ENCODE measurements at places on chromosomes 5 and 9. TPM values are rescaled to one million over a fixed set of nuclear protein-coding genes. Genes with fewer than 3 reads are reported as not detected.

Gene LCN1
- total RNA-seq: not detected

Gene HAVCR1
- not detected for total RNA-seq

Gene CCDC183
- 0.37 TPM for total RNA-seq

Gene SPATA24
- total RNA-seq: 7.9 TPM

GRCh38 chr5:39758426-39758825 is 333.6 kb upstream of the DAB2 start:
- H3K36me3 ChIP-seq: no peaks in the 10 kb centered on the region
- DNase-seq: no peak
- H3K27ac ChIP-seq: no peak overlapping the region
- no peaks in the 10 kb centered on the region for H3K27me3 ChIP-seq
- H3K4me3 ChIP-seq: no peak overlapping the region

DNA sequence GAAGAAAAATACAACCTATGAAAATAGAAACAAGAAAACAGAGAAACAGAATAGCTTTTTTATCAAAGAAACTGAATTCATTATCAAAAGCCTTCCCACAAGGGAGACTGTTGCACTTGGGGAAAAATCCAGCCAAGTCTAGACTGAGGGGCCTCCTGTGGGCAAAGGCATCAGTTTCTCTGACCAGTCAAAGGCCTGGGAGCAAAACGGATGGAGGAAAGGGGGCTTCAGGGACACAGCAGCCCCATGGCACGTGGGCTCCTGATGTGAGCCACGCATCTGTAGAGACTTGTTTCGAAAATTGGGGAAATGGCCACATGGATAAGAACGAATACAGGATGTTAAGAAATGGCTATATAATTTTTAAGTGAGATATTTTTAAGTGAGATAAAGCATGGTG is 21.1 kb downstream of the ZDHHC11B start:
- no peaks in the 10 kb centered on the region for H3K4me1 ChIP-seq
- no peak overlapping the region for H3K4me3 ChIP-seq
- no peaks in the 10 kb centered on the region for H3K36me3 ChIP-seq
- no peak for DNase-seq
- no peak overlapping the region for H3K27ac ChIP-seq
- H3K27me3 ChIP-seq: no peaks in the 10 kb centered on the region

GRCh38 chr5:79932510-79933504 is 58.3 kb downstream of the MTX3 start:
- no peaks in the 10 kb centered on the region for H3K27me3 ChIP-seq
- H3K36me3 ChIP-seq: no peaks in the 10 kb centered on the region
- no peaks in the 10 kb centered on the region for H3K4me1 ChIP-seq

DNA sequence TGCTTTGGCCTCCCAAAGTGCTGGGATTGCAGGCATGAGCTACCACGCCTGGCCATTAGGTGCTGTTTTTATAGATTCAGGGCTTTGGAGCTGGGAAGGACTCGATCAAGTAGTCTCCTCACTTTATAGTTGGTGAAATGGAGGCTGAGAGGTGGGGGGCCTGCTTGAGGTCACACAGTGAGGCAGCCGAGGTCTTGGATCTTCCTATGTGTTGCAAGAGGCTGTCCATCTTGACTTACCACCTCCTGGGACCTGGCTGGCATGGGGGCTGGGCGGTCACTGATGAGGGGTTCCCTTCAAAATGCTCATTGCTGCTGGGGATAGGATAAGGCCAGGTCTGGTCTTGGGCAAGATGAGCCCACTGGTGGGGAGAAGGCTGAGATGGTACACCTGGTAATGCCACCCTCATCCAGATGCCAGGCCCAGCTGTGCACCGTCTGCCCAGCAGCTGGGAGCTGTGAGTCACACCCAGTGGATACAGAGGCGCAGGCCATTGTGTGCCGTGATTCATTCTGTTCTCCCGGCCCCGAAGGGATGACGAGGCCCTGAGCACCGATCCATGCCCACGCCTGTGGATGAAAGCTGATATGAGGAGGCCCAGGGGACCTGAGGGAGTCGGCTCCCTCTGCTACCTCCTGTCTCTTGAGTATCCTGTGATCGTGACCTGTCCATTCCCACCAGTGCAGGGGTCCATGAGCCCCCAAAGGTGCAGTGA is 10.5 kb upstream of the NDST1 start:
- peak; percentile 92 for DNase-seq
- peak overlapping the region; percentile 31 for H3K27ac ChIP-seq
- peaks cover 3% of the 10 kb centered on the region for H3K36me3 ChIP-seq
- peaks cover 26% of the 10 kb centered on the region for H3K4me1 ChIP-seq
- H3K4me3 ChIP-seq: no peak overlapping the region
- no peaks in the 10 kb centered on the region for H3K27me3 ChIP-seq

DNA sequence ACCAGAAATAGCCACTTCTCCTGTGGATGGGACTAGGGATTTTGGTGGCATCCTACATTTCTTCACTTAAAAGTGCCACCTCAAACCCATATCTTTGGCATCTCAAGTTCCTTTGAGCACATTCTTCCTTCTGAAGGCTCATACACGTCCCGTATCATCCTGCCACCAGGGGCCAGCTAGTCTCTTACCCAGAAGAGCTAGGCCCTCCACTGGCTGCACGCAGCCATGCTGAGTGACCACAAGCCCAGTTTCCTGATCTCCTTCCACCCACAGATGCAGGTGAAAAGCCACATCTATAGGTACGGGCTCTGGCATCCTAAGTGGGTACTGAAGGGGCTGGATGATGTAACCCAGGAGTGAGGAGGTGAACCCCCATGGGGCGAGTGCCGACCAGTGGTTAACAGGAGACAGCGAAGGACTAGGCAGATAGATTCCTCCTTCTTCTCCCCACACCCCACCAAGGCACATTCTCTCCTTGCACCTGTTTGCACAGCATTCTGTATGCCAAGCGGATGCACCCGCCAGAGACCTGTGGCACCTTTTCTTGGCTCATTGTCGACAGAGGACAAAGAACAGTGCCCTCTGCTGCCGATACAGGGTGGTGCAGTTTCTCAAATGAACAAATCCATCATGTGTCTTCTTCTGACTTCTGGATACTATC is 14.4 kb upstream of the SCGB3A1 start:
- peak; percentile 59 for DNase-seq
- no peak overlapping the region for H3K4me3 ChIP-seq
- H3K36me3 ChIP-seq: peaks cover 2% of the 10 kb centered on the region

DNA sequence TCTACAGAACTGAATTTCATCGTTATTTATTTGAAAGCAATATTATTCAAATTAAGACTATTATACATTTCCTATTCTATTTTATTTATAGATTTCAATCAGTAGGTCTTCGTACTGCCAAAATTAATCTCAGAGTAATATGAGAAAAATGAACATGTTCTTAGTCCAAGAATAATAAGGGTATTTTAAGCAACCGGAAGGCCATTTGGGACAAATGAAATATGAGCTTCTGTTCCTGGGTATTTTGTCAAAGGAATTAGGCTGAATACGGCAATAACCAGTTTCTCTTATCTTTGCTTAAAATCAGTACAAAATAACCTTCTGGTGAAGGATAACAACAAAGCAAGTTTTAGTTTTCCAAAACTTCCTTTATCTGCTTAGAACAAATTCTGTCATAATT is 410.3 kb upstream of the PRR16 start:
- no peaks in the 10 kb centered on the region for H3K36me3 ChIP-seq
- H3K4me1 ChIP-seq: no peaks in the 10 kb centered on the region
- no peaks in the 10 kb centered on the region for H3K27me3 ChIP-seq
- H3K4me3 ChIP-seq: no peak overlapping the region
- no peak overlapping the region for H3K27ac ChIP-seq

DNA sequence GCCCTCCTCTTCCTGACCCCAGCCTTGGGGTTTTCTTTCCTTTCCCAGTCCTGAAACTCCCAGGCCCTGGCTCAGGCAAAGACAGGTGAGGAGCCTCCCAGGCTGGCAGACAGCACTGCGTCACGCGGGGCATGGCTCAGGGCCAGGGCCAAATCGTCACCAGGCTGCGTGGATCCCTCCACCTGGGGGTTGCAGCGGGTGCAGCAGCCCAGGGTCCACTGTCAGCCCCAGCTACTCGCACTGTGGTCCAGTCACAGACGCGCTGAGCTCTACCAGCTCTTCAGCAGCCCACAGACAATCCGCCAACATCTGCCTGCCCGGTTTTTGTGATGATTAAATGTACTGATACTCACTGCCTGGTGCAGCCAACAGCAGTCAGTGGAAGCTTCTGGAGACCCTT is 12.1 kb downstream of the FAM78A start:
- peaks cover 38% of the 10 kb centered on the region for H3K36me3 ChIP-seq
- H3K4me1 ChIP-seq: peaks cover 8% of the 10 kb centered on the region
- H3K27me3 ChIP-seq: no peaks in the 10 kb centered on the region
- no peak overlapping the region for H3K27ac ChIP-seq
- no peak overlapping the region for H3K4me3 ChIP-seq

GRCh38 chr5:95530416-95530815 is 24.4 kb downstream of the SKIC3 start:
- no peaks in the 10 kb centered on the region for H3K4me1 ChIP-seq
- H3K4me3 ChIP-seq: no peak overlapping the region
- H3K27me3 ChIP-seq: no peaks in the 10 kb centered on the region
- no peak for DNase-seq

DNA sequence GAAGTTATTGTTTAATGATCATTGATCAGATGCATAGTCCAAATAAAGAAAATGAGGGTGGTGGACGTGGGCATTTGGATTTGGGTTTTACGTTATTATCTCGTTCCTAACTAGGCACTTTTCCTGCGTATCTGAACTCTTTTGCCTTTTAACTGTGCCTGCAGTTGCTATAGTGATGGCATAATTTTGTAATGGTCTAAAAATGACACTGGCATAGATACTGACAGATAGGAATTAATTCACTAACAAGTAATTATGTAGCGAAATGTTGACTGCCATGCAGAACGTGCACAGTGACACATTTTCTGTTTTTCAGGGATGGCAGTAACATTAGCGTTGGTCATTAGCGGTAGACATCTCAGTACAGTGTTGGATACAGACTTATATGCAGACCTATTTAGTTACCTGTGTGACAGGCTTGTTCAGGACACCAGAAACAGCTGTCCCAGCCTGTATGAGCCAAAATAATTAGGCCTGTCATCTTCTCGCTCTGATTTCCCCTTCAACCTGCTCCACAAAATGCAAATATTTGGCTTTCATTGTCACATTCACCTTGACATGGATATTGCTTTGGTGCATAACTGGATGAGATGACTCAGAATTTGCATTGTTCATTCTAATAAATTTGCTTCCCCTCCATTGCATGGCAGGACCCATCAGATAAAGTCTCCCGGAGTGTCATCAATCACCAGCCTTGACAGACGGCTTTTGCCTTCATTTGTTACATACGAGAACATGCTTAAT is 413.3 kb upstream of the IRX1 start:
- no peaks in the 10 kb centered on the region for H3K36me3 ChIP-seq
- no peak for DNase-seq
- H3K4me3 ChIP-seq: no peak overlapping the region
- no peaks in the 10 kb centered on the region for H3K27me3 ChIP-seq

DNA sequence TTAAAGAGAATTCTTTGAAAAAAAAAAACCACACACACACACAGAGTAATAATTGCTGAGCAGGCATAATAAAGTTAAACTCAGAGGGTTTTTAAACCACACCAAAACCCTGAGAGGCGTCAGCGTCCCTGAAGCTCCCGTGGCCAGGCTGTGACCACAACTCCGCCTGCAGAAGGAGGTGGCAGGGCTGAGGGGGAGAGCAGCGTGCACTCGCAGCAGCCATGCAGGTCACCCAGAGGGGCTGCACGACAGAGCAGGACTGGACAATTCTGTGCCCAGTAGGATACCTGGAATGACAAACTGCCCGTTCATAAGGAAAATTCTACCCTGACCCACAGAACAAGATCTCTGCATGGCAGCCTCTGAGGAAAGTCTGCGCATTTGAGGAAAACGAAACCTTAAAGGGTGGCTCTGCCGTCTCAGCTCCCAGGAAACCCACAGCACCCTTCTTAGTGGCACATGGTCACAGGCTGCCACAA is 44.0 kb downstream of the ROR2 start:
- DNase-seq: no peak
- H3K4me3 ChIP-seq: no peak overlapping the region
- H3K4me1 ChIP-seq: no peaks in the 10 kb centered on the region
- no peaks in the 10 kb centered on the region for H3K27me3 ChIP-seq
- no peak overlapping the region for H3K27ac ChIP-seq

GRCh38 chr5:134592141-134592746 is 40.4 kb downstream of the SAR1B start:
- H3K27me3 ChIP-seq: no peaks in the 10 kb centered on the region
- H3K27ac ChIP-seq: no peak overlapping the region

DNA sequence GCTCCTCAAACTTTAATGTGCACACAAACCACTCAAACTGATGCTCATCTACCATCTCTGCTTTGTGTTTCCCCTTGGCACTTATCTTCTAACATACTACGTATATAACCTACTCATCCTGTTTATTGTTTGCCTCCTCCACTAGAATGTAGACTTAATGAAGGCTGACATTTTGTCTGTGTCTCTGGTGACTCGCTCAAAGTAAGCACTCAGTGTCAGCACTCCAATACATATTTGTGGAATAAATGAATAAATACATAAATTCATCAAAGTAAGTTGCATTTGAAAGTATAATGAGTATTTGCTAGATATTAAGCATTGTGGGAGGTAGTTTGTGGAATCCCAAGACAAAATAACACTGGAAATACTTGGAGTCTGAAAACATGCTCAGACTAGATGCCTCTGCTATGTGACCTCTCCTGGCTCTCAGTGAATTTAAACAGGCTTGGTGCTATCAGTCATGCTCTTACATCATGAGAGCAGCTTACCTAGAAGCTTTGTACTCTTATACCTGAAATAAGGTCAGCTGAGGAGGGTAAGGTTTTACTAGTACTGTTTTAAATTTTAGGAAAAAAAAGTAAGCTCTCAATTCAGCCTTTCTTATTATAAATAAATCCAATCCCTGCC is 37.0 kb upstream of the RANBP6 start:
- H3K27me3 ChIP-seq: peaks cover 2% of the 10 kb centered on the region
- no peak for DNase-seq
- no peak overlapping the region for H3K27ac ChIP-seq
- H3K36me3 ChIP-seq: no peaks in the 10 kb centered on the region
- H3K4me3 ChIP-seq: no peak overlapping the region

DNA sequence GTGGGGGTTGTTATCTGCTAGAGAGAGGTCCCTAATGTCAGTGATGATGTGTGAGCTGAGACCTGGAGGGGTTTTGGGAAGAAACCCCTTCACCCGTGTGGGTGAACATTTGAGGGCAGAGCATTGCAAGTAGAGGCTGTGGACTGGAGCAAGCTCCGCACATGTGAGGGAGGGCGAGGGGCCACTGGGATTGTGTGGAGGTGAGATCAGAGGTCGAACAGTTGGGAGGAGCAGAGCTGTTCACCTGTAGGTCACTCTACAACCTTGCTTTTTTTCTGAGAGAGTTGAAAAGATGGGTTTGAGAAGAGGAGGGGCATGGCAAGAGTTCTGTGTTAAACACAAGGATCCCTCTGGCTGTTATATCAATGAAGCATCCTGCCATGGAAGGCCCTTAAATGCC is 480.4 kb upstream of the ZNF608 start:
- H3K4me1 ChIP-seq: no peaks in the 10 kb centered on the region
- H3K27me3 ChIP-seq: no peaks in the 10 kb centered on the region
- H3K4me3 ChIP-seq: no peak overlapping the region
- H3K27ac ChIP-seq: no peak overlapping the region

DNA sequence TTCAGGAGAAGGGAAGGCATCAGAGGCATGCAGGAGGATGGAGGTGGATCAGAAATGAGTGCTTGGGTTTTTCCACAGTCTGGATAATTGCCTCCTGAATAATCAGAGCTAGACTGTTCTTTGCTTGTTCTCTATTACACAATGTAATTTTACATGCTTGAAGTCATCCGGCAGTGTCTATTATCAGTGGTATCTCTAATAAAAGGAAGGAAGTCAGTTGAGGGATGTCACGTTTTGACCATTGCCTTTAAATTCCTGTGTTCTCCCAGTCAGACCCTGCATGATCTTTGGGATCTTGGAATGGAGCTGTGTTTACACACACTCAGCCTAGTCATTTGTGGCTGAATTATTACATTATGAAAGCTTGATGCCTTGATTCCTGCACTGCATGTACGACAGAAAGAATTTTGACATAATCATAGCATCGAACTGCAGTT is 91.0 kb downstream of the PDE8B start:
- no peaks in the 10 kb centered on the region for H3K36me3 ChIP-seq
- no peak for DNase-seq
- no peaks in the 10 kb centered on the region for H3K27me3 ChIP-seq
- no peaks in the 10 kb centered on the region for H3K4me1 ChIP-seq

All from endothelial cell of umbilical vein (primary cell).